DMS 273 treated with DMSO at 0.1 percent for 48 hours (cell line): ENCODE measurements at places on chromosomes 16 and 17.

DNA sequence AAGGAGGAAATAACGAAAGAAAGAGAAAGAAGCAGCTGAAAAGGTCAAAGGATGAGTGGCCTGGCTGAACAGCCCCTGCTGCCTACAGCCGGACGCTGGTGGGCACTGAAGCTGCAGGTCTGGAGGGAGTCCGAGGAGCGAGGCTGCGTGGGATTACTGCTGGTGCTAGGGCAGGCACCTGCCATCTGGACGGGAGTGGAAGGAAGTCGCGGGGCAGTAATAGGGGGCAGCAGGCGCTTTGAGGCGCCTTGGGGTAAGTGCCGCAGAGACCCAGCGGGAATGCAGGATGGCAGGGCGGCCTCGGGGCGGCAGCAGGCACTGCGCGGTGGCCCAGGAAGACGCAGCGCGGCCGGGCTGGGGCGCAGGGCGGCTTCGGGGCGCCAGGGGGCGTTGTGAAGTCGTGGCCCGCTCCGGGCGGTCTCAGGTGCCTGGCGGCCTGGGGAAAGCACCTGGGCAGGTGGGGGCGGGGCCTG lies 303 bp upstream of the SCNN1G start:
- DNase-seq, result peak; percentile 18

DNA sequence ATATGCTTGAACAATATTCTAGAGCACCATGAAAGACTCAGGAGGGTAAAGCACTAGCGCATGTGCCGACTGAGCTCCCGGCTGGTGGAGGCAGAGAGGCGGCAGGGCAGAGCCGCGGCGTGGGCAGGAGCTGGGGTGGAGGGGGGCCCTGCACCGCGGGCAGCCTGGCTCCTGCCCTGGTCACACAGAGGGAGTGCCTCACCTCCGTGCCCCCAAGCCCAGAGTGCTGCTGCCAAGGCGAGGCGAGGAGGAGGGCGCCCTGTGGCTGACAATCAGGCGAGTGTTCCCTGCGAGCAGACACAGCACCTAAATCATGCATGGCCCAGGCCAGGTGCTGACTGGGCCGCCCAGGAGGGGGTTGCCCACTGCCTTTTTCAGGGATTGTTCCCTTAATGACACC lies 105.8 kb upstream of the TNRC6C start:
- no peak for DNase-seq

- no peak for DNase-seq
Measured at GRCh38 chr17:73592501-73592961, 51.7 kb downstream of the SDK2 start.

- DNase-seq, result no peak
Measured at GRCh38 chr16:66043326-66043725, 323.2 kb upstream of the CDH5 start.

- DNase-seq, result no peak
Measured at GRCh38 chr17:35817196-35817595, 7.9 kb downstream of the TAF15 start.
